ENCODE measurements at places on chromosomes 5 and 9. TPM values are rescaled to one million over a fixed set of nuclear protein-coding genes. Genes with fewer than 3 reads are reported as not detected.

IFNA14 gene
- not detected for total RNA-seq

OLFM1 gene
- 21.8 TPM for total RNA-seq

GKAP1 gene
- total RNA-seq = 13.0 TPM

PCDHGA6 gene
- 9.6 TPM for total RNA-seq

ZNF483 gene
- 19.0 TPM for total RNA-seq

ZFP2 gene
- total RNA-seq = 5.8 TPM

CCNJL gene
- 4.7 TPM for total RNA-seq

SHLD3 gene
- total RNA-seq = 9.9 TPM

PDE6A gene
- 0.05 TPM for total RNA-seq

MTREX gene
- total RNA-seq = 153 TPM

TRIM36 gene
- 1.8 TPM for total RNA-seq

SEMA6A gene
- 54.0 TPM for total RNA-seq

SPATA31E1 gene
- not detected for total RNA-seq

NUTM2F gene
- not detected for total RNA-seq

PGM5 gene
- 206 TPM for total RNA-seq

NMUR2 gene
- total RNA-seq = not detected

CCDC180 gene
- 10.0 TPM for total RNA-seq

GRIA1 gene
- total RNA-seq = 3.0 TPM

PCDHGB3 gene
- total RNA-seq = 7.3 TPM
